CD4-positive, alpha-beta T cell treated with Interleukin-6 at 100 ng/mL for 8 hours (primary cell): ENCODE measurements at places on chromosomes 7 and 10.

- DNase-seq: no peak
These were observed 36.1 kb downstream of the MAD1L1 start for GRCh38 chr7:2196381-2197378.

DNA sequence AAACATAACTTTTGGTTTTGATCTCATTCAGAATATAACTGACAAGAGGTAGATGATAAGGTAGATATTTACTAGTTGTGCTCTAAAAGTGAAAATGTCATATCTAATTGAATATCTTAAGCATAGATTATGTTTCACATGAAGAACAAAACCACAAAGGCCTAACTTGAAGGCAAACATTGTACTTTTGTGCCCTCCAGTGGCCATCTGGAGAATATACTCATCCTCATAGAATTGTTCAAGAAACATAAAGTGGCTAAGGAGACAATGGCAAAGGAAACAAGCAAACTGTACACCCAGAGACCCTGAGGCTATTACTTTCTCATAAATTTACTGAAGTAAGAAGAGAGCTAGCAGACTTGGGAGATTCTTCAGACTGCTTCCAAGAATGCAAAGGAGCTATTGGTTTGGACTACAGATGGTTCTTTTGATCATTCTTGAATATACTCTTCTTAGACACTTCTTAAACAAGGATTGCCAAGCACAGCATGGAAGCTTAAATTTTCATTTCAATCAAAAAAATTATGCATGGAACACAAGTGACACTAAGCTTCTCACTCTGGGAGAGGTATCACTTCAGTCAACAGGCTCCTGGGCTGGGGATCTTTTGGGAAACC is 98.2 kb upstream of the DKK1 start:
- peak; percentile 22 for DNase-seq

GRCh38 chr10:106473129-106473685 is 691.3 kb downstream of the SORCS1 start:
- no peak for DNase-seq

DNA sequence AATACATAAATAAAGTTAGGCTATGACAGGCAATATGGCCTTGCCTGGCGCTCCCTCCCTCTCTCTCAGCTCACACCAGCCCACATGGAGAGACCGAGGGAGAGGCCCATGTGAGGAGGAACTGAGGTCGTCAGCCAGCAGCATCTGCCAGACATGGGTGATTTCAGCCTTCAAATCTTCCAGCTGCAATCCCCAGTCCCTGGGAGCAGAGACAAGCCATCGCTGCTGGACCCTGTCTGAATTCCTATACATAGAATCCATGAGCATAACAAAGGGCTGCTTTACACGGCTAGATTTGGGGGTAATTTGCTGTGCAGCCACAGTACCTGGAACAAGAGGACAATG is 35.6 kb downstream of the ANKRD16 start:
- no peak for DNase-seq

- DNase-seq: no peak
These were observed 5.1 kb upstream of the SLC16A12 start for GRCh38 chr10:89540420-89540949.

GRCh38 chr7:35908331-35909216 is 107.7 kb downstream of the SEPTIN7 start:
- DNase-seq: no peak

- DNase-seq: no peak
These were observed 407.5 kb upstream of the PRKCQ start for GRCh38 chr10:6987536-6987945.

- no peak for DNase-seq
These were observed 68.6 kb downstream of the NSUN6 start for GRCh38 chr10:18582803-18583202.

DNA sequence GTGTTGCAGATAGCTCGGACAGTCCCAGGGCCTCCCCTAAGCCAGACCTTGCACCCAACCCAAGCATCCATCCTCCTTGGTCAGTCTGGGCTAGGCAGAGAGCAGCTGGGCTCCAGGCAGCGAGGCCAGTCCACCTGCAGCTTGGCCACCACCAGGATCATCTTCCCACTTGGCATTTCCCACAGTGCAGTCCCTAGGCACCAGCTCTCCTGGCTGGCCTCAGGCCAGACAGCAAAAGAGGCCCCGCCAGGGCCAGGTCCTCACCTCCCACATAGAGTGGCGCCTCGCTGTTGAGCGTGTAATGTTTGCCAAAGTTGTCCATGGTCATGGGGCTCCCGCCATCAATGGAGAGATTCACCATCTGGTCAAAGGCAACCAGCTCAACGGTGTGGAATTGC is 171.7 kb downstream of the LCOR start:
- no peak for DNase-seq

DNA sequence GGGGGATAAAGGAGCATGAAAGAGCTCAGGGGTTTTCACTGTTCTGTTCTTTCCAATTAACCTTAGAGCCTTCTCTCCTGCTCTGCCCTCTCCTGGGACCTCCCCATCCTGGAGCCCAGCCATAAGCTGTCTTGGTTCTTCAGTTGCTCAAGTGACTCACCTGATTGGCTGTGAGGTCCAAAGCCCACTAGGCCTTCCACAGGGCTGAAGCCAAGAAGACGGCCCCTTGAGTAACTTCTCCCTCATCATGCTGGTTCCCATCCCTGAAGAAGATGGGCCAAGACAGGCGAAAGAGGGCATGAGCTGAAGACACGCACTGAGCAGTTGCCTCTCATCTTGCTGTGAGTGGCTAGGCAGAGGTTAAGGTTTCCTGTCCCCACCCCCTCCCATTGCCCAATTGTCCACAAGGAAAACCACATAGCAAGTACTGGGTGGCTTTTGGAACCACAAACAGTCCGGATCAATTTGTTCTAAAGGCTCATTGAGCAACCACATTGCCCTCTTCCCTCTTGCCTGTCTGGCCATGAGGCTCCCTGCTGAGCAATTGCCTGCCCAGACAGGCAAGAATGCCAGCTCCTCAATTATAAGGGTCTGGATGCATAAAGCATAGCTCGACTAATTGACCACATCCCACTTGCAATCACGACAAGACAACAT is 43.9 kb upstream of the GPAM start:
- no peak for DNase-seq

- DNase-seq: no peak
These were observed at the start of gene FAM170B for GRCh38 chr10:49133706-49134248. Gene FAM170B, minus strand, starts transcription at chr10:49134021. Its CDS starts 103 bp downstream, at chr10:49133918.

DNA sequence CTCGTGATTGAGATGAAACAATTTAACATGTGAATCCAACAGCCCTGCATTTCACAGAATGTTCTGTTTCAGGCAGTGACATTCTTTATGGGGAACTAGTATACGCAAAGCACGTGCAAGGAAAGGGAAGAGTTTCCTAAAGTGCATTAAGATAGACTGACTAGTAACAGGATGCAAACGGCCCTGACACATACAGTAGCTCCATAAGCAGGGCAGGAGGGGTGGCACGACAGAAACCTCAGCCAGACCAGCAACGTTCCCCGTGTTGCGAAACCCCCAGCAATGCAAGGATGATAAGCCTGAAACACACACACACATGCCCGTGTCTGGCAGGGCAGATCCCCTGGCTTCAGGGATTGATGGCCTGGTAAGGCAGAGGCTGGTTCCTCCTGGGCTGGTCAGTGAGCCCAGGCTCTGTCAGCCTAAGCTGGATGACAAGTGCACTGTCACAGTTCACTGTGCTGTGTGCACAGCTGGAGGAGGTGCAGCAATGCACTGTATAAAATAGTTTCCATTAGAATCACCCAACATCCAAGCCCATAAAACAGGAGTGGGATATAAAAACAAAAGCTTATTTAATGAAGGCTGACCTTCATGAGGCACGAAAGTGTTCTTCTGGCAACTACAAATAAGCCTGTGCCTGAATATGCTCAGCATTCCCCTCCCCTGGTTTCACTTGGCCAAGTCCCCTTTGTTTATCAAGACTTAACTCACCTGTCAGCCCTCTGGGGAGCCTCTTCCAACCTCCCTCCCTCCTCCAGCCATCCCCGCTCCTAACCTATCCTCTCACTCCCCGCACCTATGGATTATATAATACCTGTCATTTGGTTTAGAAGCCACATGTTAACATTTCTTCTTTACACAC is 88.8 kb downstream of the GSAP start:
- no peak for DNase-seq

GRCh38 chr10:55500931-55501559 is 700.0 kb upstream of the PCDH15 start:
- no peak for DNase-seq

GRCh38 chr7:107989618-107990373 is 13.2 kb downstream of the LAMB1 start:
- no peak for DNase-seq

- no peak for DNase-seq
These were observed 770.1 kb upstream of the CELF2 start for GRCh38 chr10:10247585-10247984.
